ENCODE measurements at places on chromosomes 1 and 21. TPM values are rescaled to one million over a fixed set of nuclear protein-coding genes. Genes with fewer than 3 reads are reported as not detected.
A peak's percentile ranks its signal among the peaks of the same experiment; 100 is the strongest.

CELA2B gene
- total RNA-seq, result 0.28 TPM

GRCh38 chr1:228064741-228065542 lies 17.6 kb upstream of the ARF1 start:
- H3K27me3 ChIP-seq, result peaks cover 89% of the 10 kb centered on the region
- H3K4me1 ChIP-seq, result peaks cover 6% of the 10 kb centered on the region
- H3K4me3 ChIP-seq, result no peak overlapping the region
- no peak for DNase-seq

DNA sequence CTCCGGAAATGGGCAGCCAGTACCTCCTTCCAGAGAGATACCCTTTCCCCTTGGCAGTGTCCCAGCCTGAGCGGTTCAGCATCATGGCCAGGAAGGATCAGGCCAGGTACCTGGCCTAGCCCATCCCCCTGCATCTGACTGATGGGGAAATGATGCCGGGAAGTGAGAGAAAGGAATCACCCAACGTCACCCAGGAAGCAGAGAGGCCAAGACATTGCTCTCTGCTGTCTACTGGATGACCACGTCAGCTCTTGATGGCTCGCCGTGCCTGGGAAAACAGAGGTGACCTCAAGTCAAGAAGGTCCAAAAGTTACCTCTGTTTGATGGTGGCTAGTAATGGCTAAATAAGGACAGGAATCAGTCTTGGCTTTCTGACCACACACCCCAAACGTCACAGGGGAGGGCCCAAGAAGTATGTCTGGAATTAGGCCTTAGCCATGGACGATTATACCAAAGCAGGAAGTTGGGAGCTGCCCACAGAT lies 79.0 kb downstream of the MRPL37 start:
- no peak for DNase-seq
- peak overlapping the region; percentile 1 for H3K27ac ChIP-seq
- no peaks in the 10 kb centered on the region for H3K27me3 ChIP-seq
- H3K36me3 ChIP-seq, result peaks cover 48% of the 10 kb centered on the region
- H3K4me1 ChIP-seq, result peaks cover 21% of the 10 kb centered on the region

DNA sequence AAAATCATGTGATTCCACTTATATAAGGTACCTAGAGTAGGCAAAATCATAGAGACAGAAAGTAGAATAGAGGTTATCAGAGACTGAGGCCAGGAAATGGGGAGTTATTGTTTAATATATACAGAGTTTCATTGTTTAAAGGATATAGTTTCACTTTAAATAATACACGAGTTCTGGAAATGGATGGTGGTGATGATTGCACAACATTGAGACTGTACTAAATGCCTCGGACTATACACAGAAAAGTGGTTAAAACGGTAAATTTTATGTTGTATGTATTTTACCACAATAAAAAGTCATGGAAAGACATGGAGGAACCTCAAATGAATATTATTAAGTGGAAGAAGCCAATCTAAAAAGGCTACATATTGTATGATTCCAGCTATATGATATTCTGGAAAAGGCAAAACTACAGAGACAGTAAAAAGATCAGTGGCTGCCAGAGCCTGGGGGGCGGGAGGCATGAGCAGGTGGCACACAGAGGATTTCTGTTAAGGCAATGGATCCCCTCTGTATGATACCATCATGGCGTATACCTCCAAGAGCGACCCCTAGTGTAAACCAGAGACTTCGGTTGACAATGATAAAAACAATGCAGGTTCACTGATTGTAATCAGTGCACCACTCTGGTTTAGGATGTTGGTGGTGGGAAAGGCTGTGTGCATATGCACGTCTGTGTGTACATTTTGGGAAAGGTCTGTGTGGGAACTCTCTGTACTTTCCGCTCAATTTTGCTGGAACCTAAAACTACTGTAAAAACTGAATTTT lies 7.5 kb downstream of the C1orf198 start:
- H3K4me3 ChIP-seq, result no peak overlapping the region
- peaks cover 9% of the 10 kb centered on the region for H3K4me1 ChIP-seq
- no peaks in the 10 kb centered on the region for H3K27me3 ChIP-seq
- no peaks in the 10 kb centered on the region for H3K36me3 ChIP-seq
- H3K27ac ChIP-seq, result no peak overlapping the region

GRCh38 chr21:34080710-34081109 lies 7.3 kb downstream of the MRPS6 start:
- no peak for DNase-seq
- no peak overlapping the region for H3K4me3 ChIP-seq
- no peak overlapping the region for H3K27ac ChIP-seq
- H3K4me1 ChIP-seq, result peaks cover 25% of the 10 kb centered on the region

CYP4A22 gene
- not detected for total RNA-seq

DNA sequence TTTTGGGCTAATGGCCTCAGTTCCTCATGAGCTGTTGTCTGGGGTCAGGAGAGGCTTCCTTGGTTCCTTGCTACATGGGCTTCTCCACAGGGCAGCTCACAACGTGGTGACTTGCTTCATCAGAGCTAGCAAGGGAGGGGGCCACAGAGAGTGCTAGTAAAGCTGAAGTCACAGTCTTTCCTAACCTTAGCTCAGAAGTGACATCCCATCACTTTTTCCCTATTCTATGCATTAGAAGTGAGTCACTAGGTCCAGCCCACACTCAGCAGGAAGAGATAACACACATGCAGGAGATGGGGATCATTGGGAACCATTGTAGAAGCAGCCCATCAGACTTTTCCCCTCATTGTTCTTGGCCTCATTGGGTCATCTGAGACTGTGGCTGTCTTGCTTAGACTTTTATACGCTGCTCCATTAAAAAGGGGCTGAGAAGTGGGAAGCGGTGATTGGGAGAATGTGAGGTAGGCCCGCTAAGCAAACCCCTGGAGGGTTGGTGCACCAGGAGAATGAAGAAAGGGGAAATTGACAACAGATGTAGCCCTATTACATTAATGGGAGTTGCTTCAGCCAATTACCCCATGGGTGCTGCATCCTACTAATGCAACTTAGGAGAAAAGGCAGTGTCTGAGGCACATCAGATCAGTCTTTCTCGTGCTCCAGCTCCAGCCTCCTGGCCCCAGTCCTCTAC lies 22.1 kb upstream of the IGSF21 start:
- no peak overlapping the region for H3K27ac ChIP-seq
- H3K4me1 ChIP-seq, result no peaks in the 10 kb centered on the region
- DNase-seq, result no peak
- H3K4me3 ChIP-seq, result no peak overlapping the region
- H3K27me3 ChIP-seq, result no peaks in the 10 kb centered on the region
- no peaks in the 10 kb centered on the region for H3K36me3 ChIP-seq

DNA sequence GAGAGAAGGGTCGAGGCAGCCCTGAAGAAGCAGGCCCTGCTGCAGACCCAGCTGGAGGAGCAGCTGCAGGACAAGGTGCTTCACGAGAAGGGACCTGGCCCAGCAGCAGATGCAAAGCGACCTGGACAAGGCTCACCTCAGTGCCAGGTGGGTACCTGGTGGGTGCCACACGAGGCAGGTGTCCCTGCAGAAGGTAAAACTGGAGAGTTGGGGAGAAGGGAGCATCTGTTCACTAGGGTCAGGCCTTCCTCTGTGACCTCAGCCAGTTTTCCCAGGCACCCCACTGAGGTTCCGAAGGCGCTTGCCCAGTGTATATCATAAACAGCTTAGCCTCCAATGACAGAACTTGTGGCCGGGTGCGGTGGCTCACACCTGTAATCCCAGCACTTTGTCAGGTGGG lies 5.5 kb upstream of the NBPF3 start:
- no peak overlapping the region for H3K27ac ChIP-seq
- H3K4me3 ChIP-seq, result no peak overlapping the region
- no peaks in the 10 kb centered on the region for H3K4me1 ChIP-seq
- H3K36me3 ChIP-seq, result no peaks in the 10 kb centered on the region
- H3K27me3 ChIP-seq, result peaks cover 53% of the 10 kb centered on the region

SPRR2E gene
- not detected for total RNA-seq

DNA sequence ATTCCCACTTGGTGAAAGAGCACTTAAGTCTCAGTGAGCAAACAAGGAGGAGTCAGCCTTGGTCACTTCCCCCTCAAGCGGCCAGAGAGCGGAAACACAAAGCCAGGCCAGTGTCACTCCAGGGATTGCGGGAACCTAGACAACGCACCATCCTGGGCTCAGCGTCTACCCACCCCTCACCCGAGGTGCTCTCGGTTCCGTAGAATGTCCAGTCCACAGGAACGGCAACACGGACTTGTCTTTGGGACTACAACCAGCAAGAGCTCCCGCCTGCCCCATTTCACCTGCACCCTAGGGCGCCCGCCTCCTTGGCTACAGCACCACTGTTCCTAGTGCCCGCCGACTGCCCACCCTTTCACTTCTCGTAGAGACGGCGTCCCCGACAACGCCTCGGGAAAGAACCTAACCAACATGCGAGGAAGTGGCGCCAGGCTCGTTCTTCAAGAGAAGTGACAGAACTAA lies 509 bp downstream of the GDAP2 start:
- H3K27ac ChIP-seq, result peak overlapping the region; percentile 62
- peaks cover 14% of the 10 kb centered on the region for H3K4me1 ChIP-seq
- no peaks in the 10 kb centered on the region for H3K36me3 ChIP-seq
- peak overlapping the region; percentile 83 for H3K4me3 ChIP-seq
- no peaks in the 10 kb centered on the region for H3K27me3 ChIP-seq
- DNase-seq, result peak; percentile 2

KCNN3 gene
- total RNA-seq, result 1.8 TPM

DNA sequence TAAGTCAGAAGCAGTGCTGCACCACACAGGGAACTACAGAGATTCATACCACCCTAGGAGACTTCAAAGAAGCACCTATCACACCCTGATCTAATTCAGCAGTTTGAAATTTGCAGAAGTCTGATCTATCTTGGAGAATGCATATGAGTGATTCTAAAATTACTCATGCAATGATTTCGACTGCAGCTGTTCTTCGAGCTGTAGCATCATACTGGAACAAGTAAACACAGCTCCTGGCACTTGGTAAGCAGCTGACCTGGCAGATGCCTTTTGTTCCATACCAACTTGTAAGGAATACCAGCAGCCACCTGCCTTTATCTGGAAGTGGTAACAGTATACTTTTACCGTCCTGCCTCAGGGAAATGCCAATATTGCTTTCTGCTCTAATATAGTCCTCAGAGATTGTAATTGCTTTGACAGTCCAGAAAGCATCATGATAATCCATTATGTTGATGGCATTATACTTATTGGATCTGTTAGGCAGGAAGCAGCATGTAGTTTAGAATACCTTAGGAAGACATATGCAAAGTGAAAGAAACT lies 25.7 kb downstream of the AADACL4 start:
- H3K27me3 ChIP-seq, result no peaks in the 10 kb centered on the region
- no peak for DNase-seq
- H3K27ac ChIP-seq, result no peak overlapping the region
- no peak overlapping the region for H3K4me3 ChIP-seq

C8B gene
- total RNA-seq, result not detected

EVA1B gene
- total RNA-seq, result 15.5 TPM

GRCh38 chr1:198622001-198622400 lies 16.8 kb upstream of the PTPRC start:
- H3K4me3 ChIP-seq, result peak overlapping the region; percentile 37
- no peaks in the 10 kb centered on the region for H3K36me3 ChIP-seq
- H3K27me3 ChIP-seq, result no peaks in the 10 kb centered on the region
- peaks cover 50% of the 10 kb centered on the region for H3K4me1 ChIP-seq
- peak overlapping the region; percentile 96 for H3K27ac ChIP-seq
- DNase-seq, result no peak

OR2L13 gene
- total RNA-seq, result 0.05 TPM

GRCh38 chr1:80211691-80212380 lies 1205.3 kb upstream of the ADGRL4 start:
- H3K27ac ChIP-seq, result no peak overlapping the region
- no peaks in the 10 kb centered on the region for H3K27me3 ChIP-seq
- no peaks in the 10 kb centered on the region for H3K36me3 ChIP-seq
- H3K4me1 ChIP-seq, result no peaks in the 10 kb centered on the region
- no peak for DNase-seq
- no peak overlapping the region for H3K4me3 ChIP-seq

All from thymus (tissue), 14 donors.